ENCODE measurements at places on chromosomes 1 and 21. TPM values are rescaled to one million over a fixed set of nuclear protein-coding genes. Genes with fewer than 3 reads are reported as not detected.

Gene PEX11B
- polyA plus RNA-seq, result 46.9 TPM

DNA sequence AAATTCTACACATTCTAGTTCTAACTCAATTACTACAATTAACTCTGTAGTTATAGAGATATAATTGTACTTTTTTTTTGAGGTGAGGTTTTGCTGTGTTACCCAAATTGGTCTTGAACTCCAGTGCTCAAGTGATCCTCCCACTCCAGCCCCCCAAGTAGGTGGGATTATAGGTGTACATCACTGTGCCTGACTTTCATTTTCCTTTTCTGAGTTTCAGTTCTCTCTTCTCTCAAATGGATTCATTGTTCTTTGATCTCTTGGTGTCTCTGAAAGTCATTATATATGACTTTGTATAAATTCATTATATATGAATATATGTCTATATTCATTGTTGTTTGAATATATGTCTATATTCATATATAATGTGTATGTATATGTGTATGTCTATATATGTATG lies 74.0 kb upstream of the GALNT2 start:
- no peaks in the 10 kb centered on the region for H3K4me1 ChIP-seq
- DNase-seq, result no peak
- H3K4me3 ChIP-seq, result no peak overlapping the region
- no peak overlapping the region for H3K27ac ChIP-seq
- H3K36me3 ChIP-seq, result no peaks in the 10 kb centered on the region

Gene ZBTB8A
- polyA plus RNA-seq, result not detected

Gene PADI3
- not detected for polyA plus RNA-seq

Gene ARHGEF16
- 0.06 TPM for polyA plus RNA-seq
